ENCODE measurements at places on chromosomes 3 and 15. TPM values are rescaled to one million over a fixed set of nuclear protein-coding genes. Genes with fewer than 3 reads are reported as not detected.

DNA sequence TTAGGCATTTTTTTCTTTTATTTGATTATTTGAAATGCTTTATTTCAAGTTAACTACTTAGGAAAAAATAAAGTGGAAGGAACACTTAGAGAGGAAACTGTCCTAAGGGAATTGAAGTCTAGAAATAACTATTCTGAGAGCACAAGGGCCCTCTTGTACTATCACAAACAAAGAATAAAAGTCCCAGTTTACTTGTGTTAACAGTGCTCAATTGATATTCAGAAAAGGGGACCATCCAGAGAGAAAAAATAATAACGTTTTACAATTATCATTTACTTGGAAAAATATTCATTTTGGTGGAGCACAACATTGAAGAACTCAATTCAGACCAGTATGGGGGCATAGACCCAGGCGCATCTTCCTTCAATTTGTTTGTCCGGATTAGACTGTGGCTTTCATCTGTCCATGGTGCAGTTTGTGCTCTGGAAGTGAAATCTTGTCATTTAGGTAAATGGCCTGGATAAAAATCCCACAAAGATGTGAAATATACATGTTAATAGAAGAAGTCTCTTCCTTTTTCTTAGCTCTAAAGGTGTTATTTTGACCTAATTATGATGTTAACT lies 54.5 kb upstream of the SAMMSON start:
- H3K4me1 ChIP-seq: no peaks in the 10 kb centered on the region
- H3K4me3 ChIP-seq: no peak overlapping the region
- H3K27me3 ChIP-seq: no peaks in the 10 kb centered on the region
- no peaks in the 10 kb centered on the region for H3K36me3 ChIP-seq
- H3K27ac ChIP-seq: no peak overlapping the region

GRCh38 chr3:90221900-90222299 lies 1114.5 kb downstream of the EPHA3 start:
- H3K4me1 ChIP-seq: no peaks in the 10 kb centered on the region
- H3K27ac ChIP-seq: no peak overlapping the region
- DNase-seq: no peak

GRCh38 chr15:23642413-23643044 lies 5.1 kb downstream of the MAGEL2 start:
- DNase-seq: no peak
- H3K27ac ChIP-seq: no peak overlapping the region
- no peaks in the 10 kb centered on the region for H3K27me3 ChIP-seq
- H3K4me3 ChIP-seq: no peak overlapping the region

DNA sequence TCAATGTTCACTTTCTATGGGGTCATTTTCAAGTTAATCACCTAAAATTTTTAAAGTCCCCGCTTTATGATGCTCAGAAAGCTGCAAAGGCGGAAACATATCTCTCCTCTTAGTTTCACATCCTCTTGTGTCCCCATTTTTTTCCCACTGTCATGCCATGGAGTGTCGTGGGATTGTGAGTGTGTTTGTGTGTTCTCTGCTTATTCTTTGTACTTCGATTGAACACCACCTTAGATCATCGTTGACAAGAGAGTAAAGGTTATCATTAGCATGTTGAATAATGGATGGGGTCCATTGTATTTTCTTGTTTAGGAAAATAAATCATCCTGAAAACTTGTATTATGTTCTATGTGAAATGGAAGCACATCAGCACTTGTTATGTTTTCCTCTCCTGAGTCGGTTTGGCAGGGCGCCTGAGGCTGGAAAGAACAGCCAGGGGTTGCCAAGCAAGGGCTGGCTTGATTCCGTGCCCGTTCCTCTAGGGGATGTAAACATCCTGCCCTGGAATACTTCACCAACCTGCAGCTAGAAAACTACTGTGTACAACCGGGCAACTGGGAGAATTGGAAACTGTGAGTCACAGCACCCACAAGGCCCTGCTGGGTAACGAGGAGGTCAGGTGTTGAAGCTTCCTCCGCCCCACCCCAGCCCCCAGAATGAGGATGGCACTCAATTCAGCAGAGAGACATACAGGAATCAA lies 67.2 kb downstream of the EIF4E3 start:
- peaks cover 9% of the 10 kb centered on the region for H3K4me1 ChIP-seq
- peak; percentile 35 for DNase-seq
- peak overlapping the region; percentile 17 for H3K27ac ChIP-seq
- H3K4me3 ChIP-seq: no peak overlapping the region
- H3K27me3 ChIP-seq: no peaks in the 10 kb centered on the region

DNA sequence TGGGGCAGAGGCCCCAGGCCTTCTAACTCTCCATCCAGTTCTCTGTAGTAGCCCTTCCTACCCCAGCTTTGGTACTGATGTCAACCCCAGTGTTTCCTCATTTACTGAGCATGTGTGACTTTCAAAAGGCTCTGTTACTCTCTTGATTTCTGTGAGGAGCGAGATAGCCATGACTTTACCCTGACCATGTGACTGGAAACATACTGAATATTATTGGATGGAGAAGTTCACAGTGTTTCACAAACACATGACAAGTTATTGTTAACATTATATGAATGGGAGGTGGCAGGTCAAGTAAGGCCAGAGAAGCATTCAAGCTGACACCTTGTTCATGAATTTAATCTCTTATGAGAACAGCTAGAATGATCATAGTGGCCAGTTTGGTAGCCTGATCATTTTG lies 53.7 kb downstream of the MAGI1 start:
- H3K4me1 ChIP-seq: peaks cover 15% of the 10 kb centered on the region
- DNase-seq: no peak
- H3K36me3 ChIP-seq: no peaks in the 10 kb centered on the region
- no peaks in the 10 kb centered on the region for H3K27me3 ChIP-seq

DNA sequence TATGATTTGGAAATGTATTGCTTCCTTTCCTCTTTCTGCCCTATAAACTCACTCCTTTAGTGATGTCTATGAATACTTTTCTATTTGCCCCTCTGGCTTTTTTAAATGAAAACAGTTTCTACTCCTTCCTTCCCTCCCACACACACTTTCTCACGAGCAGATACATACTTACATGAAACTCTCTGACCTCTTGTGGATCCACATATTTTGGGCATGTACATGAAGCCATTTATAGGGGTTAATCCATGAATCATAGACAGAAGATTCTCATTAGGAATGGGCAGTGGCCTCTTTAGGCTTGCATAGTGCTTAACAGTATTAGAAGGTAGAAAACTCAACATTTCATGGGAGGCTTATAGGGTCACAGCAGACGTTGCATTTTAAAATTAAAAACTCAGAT lies 24.8 kb downstream of the ANAPC13 start:
- no peaks in the 10 kb centered on the region for H3K36me3 ChIP-seq
- peaks cover 6% of the 10 kb centered on the region for H3K4me1 ChIP-seq
- DNase-seq: no peak
- no peak overlapping the region for H3K4me3 ChIP-seq
- H3K27ac ChIP-seq: no peak overlapping the region
- H3K27me3 ChIP-seq: no peaks in the 10 kb centered on the region

Gene HIGD2B
- not detected for total RNA-seq

Gene SLC30A4
- total RNA-seq: 2.3 TPM
